ENCODE measurements at places on chromosomes 4 and X.

- DNase-seq = peak; percentile 4
These were observed 141.7 kb downstream of the HHIP start for GRCh38 chr4:144787365-144788258.

DNA sequence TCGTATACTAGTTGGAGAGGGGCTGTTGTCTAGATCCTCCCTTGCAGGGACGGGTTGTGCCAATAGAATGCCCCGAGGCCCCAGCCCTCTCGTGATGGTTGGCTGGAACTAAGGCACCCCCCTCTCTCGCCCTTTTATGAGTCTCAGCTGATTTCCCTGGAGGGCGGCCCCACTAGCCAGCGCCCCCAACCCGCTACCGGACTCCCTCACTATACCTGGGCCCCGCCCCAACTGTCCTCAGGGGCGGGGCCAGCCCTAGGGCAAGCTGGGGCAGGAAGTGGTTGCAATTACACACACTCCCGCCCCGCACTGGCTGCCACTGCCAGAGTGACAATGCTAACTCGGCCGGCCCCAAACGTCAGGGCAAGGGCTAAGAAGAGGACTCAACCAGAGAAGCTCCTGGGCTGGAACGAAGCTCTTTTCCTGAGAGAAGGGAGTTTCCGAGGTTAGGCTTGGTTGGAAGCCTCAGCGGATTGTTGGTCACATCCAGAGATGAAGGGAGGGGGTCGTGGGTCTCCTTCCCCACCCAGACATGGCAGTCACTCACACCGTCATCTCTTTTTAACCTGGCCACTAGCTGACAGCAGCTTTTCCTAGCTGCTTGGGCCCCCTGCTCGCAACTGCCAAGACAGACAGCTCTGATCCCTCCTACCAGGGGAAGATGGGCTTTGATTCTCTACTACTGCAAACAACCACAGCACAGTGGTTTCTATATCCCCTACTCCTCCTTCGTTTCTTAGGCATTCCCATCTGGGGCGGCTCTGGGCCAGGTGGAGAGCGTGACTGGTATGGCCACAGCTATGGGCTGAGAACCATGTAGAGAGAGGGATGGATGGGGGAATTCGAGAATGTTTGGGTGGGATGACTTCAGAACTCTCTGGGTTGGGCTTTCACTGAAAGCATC lies 21.0 kb upstream of the BCORL1 start:
- no peak for DNase-seq

- peak; percentile 78 for DNase-seq
These were observed 3.2 kb downstream of the EFNB1 start for GRCh38 chrX:68832101-68832416.

GRCh38 chr4:138565576-138565975 lies 323.4 kb upstream of the SLC7A11 start:
- DNase-seq = no peak

- DNase-seq = peak; percentile 28
These were observed 165.1 kb upstream of the TTC29 start for GRCh38 chr4:147110473-147111367.

GRCh38 chrX:102599951-102600579 lies 750 bp downstream of the ARMCX5 start:
- DNase-seq = no peak

- peak; percentile 69 for DNase-seq
These were observed 565 bp downstream of the MOB1B start for GRCh38 chr4:70902577-70903290.

GRCh38 chrX:19086102-19086772 lies 36.0 kb downstream of the ADGRG2 start:
- DNase-seq = no peak

GRCh38 chr4:183399126-183399522 lies 45.3 kb upstream of the CDKN2AIP start:
- DNase-seq = no peak

GRCh38 chr4:48651914-48652313 lies 128.2 kb downstream of the FRYL start:
- no peak for DNase-seq
